ENCODE measurements at places on chromosomes 7 and 10.
A peak's percentile ranks its signal among the peaks of the same experiment; 100 is the strongest.

GRCh38 chr10:98035599-98035998, 5.2 kb upstream of the CRTAC1 start:
- no peak overlapping the region for H3K4me3 ChIP-seq
- H3K27me3 ChIP-seq = peaks cover 23% of the 10 kb centered on the region
- H3K4me1 ChIP-seq = no peaks in the 10 kb centered on the region

- H3K27me3 ChIP-seq = no peaks in the 10 kb centered on the region
- peaks cover 7% of the 10 kb centered on the region for H3K36me3 ChIP-seq
- no peak overlapping the region for H3K27ac ChIP-seq
- peaks cover 8% of the 10 kb centered on the region for H3K4me1 ChIP-seq
- no peak overlapping the region for H3K4me3 ChIP-seq
- no peak for DNase-seq
These were observed 45.5 kb downstream of the GTF2IRD1 start for GRCh38 chr7:74498996-74499834.

GRCh38 chr10:48508791-48509772, 95.8 kb downstream of the ARHGAP22 start:
- H3K27me3 ChIP-seq = no peaks in the 10 kb centered on the region
- no peak overlapping the region for H3K27ac ChIP-seq
- no peak for DNase-seq
- H3K36me3 ChIP-seq = no peaks in the 10 kb centered on the region
- H3K4me3 ChIP-seq = no peak overlapping the region
- no peaks in the 10 kb centered on the region for H3K4me1 ChIP-seq

DNA sequence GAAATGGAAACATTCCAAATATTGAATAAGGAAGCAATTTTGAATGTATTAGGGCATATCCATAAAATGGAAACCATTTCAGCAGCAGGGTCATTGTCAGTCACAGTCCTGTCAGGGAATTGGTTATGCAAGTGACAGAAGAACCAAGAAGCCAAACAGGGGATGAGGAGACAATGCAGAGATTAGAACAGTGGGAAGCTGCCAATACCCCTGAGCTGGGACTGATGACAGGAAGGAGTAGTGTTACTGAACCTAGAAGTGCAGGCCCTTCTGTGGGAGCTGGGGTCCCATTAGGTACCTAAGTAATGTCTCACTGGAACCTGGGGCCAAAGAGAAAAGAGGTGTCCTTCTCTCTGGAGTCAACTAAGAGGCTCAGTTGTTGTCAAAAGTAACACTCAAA, 37.6 kb upstream of the NPSR1 start:
- no peak overlapping the region for H3K27ac ChIP-seq
- DNase-seq = no peak
- H3K27me3 ChIP-seq = no peaks in the 10 kb centered on the region

DNA sequence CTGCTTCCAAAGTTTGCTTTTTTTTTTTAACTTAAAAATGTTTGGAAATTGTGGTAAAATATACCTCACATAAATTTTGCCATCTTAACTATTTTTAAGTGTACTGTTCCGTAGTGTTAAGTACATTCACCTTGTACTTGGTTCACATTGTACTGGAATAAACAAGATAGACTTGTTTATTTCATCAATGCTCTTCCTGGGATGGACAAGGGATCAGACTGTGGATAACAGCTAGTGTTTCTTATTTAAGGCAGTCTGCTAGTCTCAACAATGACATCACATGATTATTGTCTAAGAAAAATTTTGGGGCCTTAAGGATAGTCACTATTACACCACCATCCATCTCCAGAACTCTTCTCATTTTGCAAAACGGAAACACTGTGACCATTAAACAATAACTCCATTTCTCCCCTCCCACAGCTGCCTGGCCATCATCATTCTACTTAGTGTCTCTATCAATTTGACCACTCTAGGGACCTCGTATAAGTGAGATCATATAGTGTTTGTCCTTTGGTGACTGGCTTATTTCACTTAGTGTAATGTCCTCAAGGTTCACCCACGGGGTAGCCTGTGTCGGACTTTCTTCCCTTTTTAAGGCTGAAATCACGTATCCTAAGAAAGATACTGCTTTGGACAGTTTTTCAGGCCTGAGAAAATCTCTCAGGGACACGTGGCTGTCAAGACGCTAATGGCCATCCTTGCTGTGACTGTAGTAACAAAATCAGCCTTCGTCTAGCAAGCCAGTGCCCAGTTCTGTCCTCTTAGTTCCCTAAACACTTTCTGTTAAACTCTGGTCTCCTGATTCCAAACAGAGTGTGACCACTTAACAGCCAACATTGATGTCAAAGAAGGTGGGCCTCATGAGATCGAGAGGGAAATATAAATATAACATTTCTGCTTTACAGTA, 305.2 kb downstream of the FRMD4A start:
- no peaks in the 10 kb centered on the region for H3K36me3 ChIP-seq
- H3K27ac ChIP-seq = no peak overlapping the region

DNA sequence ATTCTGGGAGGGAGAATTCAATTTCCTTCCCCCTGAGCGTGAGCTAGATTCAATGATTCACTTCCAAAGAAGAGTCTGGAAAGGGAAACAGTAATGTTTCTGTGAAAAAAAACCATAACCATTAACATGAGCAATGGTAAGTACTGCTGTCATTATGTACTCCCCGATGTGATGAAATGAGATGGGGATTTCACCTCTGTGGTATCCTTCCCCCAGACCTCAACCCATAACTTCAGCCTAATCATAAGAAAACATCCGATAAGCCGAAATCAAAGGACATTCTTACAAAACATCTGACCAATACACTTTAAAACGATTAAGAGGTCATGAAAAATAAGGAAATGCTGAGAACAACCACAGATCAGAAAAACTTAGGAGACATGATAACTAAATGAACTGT, 27.2 kb downstream of the EZH2 start:
- H3K4me1 ChIP-seq = no peaks in the 10 kb centered on the region
- H3K27ac ChIP-seq = no peak overlapping the region
- no peak for DNase-seq
- H3K4me3 ChIP-seq = no peak overlapping the region
- no peaks in the 10 kb centered on the region for H3K36me3 ChIP-seq
- no peaks in the 10 kb centered on the region for H3K27me3 ChIP-seq

GRCh38 chr7:95608359-95609173, 12.2 kb upstream of the PDK4 start:
- H3K36me3 ChIP-seq = no peaks in the 10 kb centered on the region
- H3K4me1 ChIP-seq = peaks cover 8% of the 10 kb centered on the region
- no peaks in the 10 kb centered on the region for H3K27me3 ChIP-seq
- peak overlapping the region; percentile 96 for H3K27ac ChIP-seq
- H3K4me3 ChIP-seq = peak overlapping the region; percentile 35
- DNase-seq = peak; percentile 98

DNA sequence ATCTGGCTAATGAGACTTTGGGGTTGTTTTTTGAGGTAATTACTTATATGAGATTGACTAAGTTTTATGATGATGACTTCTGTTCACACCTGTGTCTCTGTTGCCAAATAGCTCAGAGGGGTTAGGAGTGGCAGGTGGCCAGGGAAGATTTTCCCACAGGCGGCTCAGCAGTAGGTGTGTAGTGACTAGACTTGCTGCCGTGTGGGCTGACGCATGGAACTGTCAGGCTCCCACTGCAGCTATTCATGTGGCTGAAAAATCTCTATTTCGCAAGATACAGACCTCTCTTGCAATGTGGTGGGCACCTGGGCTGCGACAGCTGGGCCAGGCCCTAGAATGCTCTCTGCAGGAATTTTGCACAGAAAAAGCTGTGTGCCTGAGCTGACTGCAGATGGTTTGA, 1.4 kb downstream of the CPA4 start:
- no peaks in the 10 kb centered on the region for H3K4me1 ChIP-seq
- no peak overlapping the region for H3K27ac ChIP-seq
- DNase-seq = no peak
- no peak overlapping the region for H3K4me3 ChIP-seq

GRCh38 chr10:119348516-119349240, 141.3 kb downstream of the GRK5 start:
- H3K27me3 ChIP-seq = no peaks in the 10 kb centered on the region
- H3K36me3 ChIP-seq = no peaks in the 10 kb centered on the region
- no peak overlapping the region for H3K4me3 ChIP-seq
- DNase-seq = no peak

All from kidney (tissue), 22 donors.